Fibroblast of skin of back (primary cell): ENCODE measurements at places on chromosomes 5 and 9.

DNA sequence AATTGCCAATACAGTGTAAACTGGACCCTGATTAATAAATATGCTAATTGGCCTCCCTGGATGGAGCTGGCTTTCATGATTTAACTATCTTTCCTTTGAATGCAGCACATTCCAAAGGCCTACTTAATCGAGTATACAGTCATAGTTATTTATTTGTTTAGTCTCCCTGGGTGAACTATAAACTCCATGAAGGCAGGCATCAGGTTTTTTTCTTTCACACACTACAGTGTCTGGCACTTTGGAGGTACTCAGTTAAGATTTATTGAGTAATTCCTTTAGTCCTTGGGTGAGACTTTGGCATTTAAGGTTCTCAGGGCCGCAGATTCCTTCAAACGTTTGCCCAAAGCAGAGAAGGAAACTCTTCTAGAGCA is 20.5 kb downstream of the RUSC2 start:
- DNase-seq = no peak

- no peak for DNase-seq
Measured at GRCh38 chr5:147490989-147491388, 18.9 kb downstream of the DPYSL3 start.

- peak; percentile 9 for DNase-seq
Measured at GRCh38 chr9:13410566-13411031, 131.1 kb upstream of the MPDZ start.

GRCh38 chr9:136057236-136058081 is 37.6 kb downstream of the NACC2 start:
- no peak for DNase-seq

DNA sequence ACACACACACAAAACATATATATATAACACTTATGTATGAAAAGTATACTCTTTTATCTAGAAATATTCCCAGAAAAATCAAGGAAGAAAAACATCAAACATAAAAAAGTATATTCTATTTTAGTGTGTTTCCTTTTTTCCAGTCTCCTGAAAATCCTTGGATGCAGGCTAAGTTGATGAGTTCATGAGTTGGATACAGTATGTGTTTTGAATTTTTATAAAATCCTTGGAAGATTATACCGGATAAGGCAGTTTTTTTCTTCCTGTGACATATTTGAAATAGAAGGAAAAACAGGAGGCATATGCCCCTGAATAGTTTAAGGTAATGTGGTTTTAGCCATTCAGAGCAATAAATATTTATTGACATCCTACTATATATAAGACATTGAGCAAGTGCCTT is 203.6 kb downstream of the SNX18 start:
- no peak for DNase-seq

GRCh38 chr9:129259375-129259774 is 81.3 kb upstream of the IER5L start:
- DNase-seq = no peak

DNA sequence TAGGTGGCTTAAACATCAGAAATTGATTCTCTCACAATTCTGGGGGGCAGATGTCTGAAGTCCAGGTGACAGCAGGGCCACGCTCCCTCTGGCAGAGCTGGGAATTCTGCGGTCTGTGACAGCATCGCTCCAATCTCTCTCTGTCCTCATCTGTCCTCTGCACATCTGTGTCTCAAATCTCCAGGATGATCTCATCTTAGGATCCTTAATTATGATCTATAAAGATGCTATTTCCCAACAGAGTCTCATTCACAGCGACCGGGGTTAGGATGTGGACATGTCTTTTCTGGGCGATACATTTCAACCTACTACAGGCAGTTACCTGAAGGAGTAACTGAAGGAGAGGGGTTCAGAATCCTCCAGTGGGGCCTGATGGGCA is 31.4 kb downstream of the ANKRD33B start:
- no peak for DNase-seq

- peak; percentile 56 for DNase-seq
Measured at GRCh38 chr5:167822241-167822640, 469.2 kb upstream of the WWC1 start.
